ENCODE measurements at places on chromosomes 2 and 18.

DNA sequence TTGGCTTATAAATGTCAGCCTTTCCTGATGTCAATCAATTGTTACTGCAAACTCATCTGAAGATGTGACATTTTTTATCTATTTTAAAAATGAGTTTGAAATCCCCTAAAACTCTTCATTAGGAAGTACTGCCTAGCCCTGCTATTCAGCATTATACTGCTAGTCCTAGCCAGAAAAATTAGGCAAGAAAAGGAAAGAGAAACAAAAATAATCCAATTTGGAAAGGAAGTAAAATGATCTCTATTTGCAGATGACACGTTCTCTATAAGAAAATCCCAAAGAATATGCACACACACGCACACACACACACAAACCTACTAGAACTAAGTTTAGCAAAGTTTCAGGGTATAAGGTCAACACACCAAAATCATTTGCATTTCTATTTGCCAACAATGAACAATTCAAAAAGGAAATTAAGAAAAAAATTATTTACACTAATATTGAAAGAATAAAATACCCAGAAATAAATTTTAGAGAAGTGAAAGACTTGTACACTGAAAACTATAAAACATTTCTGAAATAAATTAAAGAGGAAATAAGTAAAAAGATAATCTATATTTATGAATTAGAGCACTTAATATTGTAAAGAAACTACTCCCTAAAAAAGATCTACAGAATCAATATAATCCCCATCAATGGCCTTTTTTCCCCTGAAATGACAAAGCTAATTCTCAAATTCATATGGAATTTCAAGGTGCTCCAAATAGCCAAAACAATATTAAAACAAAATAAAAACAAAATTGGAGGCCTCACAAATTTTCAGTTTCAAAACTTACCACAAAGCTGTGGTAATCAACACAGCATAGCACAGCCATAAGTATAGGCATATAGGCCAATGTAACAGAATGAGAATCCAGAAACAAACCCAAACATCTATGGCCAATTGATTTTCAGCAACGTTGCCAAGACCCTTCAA, 433.7 kb upstream of the TRIB2 start:
- DNase-seq: no peak

- DNase-seq: no peak
Observed at GRCh38 chr2:127326289-127326945, 32.5 kb upstream of the ERCC3 start.

GRCh38 chr18:40485318-40485717, 1469.7 kb upstream of the PIK3C3 start:
- no peak for DNase-seq

GRCh38 chr18:32893915-32894314, 121.1 kb upstream of the KLHL14 start:
- DNase-seq: no peak

DNA sequence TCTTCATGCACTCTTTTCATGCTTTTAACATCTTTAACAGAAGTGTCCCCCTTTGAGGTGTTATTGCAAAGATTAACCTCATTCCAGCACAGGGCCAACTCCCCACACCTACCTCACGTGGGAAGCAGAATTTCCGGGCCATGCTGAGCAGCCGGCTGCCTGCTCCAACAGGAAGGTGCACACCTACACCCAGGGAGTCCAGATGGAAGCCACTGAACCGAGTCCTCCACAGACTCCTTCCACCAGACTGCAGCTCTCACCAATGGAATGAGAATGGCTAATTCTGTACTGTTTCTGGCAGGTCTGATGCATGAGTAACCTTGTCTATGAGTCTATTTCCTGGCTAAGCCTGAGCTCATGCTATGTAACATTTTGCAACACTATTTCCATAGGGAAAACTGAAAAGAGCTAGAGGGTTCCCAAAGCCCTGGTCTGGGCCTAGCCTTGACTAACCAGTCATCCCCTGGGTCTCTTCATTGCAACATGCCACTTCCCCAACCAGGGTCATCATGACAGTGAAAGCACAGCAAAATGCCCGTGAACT, 11.0 kb downstream of the ERFE start:
- DNase-seq: no peak

Data from NCI-H1930 (cell line).